IMR-90 (cell line): ENCODE measurements at places on chromosomes 6 and 20. TPM values are rescaled to one million over a fixed set of nuclear protein-coding genes. Genes with fewer than 3 reads are reported as not detected.

The LINC00237 gene
- not detected in 2 replicates for total RNA-seq

The ZNF341 gene
- 1.1 TPM in 2 replicates for total RNA-seq

The BYSL gene
- total RNA-seq, result 25.3 and 26.7 TPM in 2 replicates

The NFYA gene
- 21.9 and 28.5 TPM in 2 replicates for total RNA-seq

The POU5F1 gene
- not detected in 2 replicates for total RNA-seq

The ZBTB46 gene
- 14.9 and 15.3 TPM in 2 replicates for total RNA-seq
